ENCODE measurements at places on chromosomes 16 and 17. TPM values are rescaled to one million over a fixed set of nuclear protein-coding genes. Genes with fewer than 3 reads are reported as not detected.

Gene YBX2
- total RNA-seq: 1.5 TPM

Gene CCL1
- 4.8 TPM for total RNA-seq

Gene SCIMP
- total RNA-seq: not detected

GRCh38 chr17:70055000-70055399 is 20.0 kb upstream of the KCNJ16 start:
- DNase-seq: no peak

DNA sequence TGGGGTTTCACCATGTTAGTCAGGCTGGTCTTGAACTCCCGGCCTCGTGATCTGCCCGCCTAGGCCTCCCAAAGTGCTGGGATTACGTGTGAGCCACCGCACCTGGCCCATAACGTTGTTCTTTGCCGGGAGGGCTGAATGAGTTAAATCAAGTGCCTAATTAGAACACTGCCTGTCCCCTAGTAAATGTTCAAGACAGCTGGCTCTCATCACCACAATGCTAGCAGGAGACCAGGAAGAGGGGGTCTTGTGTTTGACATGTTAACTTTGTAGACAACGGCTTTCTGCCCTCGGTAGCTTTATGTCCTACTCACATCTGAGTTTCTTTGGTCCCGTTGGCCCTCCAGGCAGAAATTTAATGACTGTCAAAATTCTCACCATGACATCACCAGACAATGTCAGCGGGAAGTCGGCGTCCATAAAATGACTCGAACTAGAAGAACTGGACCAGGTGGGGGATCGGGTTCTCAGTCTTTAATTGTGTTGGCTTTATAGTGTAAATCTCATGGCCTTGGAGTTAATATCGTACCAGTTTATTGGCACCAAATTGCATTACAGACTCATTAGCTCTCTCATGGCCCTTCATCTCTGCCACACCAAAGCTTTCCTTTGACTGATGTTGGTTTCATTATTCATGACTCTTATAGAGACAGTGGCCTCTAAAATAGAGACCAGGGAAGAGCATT is 11.4 kb upstream of the ITPRIPL2 start:
- no peak for DNase-seq

GRCh38 chr17:50114849-50115357 is 15.1 kb downstream of the SAMD14 start:
- DNase-seq: peak; percentile 56

All from activated CD4-positive, alpha-beta memory T cell treated with anti-CD3 and anti-CD28 coated beads, Interleukin-2, amount 10 ng/mL, durations not matched to agents 7 days and 5 days (primary cell).